Fibroblast of skin of abdomen (primary cell): ENCODE measurements at places on chromosomes 2 and 18.

- no peak for DNase-seq
Measured at GRCh38 chr2:102138331-102138730, 4.2 kb upstream of the IL1R1 start.

DNA sequence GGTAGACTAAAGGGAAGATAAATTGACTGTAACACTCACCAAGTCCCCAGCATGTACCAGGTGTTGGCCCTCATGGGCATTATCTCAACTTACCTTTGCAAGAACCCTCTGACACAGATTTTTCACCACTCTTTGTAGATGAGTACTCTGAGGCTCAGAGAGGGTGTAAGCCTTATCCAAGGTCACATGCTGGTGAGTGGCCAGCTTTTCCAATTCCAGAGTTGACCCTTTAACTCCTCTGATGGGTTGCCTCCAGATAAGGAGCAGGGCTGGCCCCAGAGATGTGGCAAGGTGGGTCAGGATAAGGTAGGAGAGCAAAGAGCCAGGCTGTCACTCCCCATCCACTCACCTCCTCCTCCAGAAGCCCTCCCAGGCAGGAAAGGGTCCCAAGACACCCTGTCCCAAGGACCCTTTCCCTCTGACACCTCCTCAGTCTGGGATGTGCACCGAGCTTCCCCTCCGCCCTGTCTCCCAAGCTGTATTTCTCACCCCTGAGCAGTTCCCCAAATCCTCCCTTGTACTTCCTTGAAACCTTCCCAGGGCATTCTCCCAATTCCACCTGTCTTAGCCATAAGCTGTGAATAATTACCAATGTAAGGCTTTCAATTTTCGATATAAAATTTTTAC is 165.9 kb downstream of the ZFP36L2 start:
- no peak for DNase-seq

- DNase-seq = no peak
Measured at GRCh38 chr2:230904856-230905447, 20.1 kb downstream of the GPR55 start.

DNA sequence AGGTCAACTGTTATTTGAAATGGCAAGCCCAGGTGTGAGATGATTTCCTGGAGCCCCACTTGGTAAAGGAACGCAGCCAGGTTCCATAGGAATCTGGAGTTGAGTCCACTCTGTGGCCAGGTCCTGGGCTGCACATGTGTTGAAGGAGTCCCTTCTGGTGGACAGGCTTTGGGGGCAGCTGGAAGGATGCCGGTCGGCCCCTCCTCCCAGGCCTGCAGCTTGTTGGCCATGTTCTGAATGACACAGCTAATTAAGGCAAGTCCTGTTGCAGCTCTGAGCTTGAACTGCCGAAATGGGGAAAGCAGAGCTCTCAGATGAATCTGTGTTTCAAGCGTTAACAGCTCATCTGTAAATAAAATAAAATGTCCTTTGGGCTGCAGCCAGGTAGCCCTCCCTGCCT is 23.8 kb downstream of the EN1 start:
- no peak for DNase-seq

- peak; percentile 49 for DNase-seq
Measured at GRCh38 chr2:85648619-85649018, 19.4 kb downstream of the SFTPB start.

GRCh38 chr2:206858687-206859329 is 80.5 kb upstream of the CPO start:
- DNase-seq = no peak

GRCh38 chr2:27217173-27218121 is at the start of gene CAD:
Gene CAD (plus strand): TSS chr2:27217369. CDS start chr2:27217552, 183 bp downstream.
- peak; percentile 84 for DNase-seq

DNA sequence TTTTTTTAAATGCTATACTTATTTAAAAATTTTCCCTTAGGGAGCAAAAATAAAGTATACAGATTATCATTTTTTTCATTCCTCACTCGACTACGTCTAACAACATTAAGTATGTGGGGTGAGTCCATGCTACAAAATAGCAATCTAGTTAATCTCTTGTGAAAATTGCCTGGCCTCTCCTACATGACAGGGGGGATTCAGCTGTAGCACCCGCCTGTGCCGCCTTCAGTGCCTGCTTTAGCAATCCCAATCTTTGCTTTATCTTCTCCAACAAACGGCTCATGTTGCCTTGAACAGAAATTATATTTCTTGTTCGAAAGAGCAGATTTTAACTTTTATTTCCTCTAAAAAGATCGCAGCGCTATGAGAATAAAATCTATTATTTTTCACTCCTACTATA is 2.4 kb upstream of the SOX11 start:
- no peak for DNase-seq

DNA sequence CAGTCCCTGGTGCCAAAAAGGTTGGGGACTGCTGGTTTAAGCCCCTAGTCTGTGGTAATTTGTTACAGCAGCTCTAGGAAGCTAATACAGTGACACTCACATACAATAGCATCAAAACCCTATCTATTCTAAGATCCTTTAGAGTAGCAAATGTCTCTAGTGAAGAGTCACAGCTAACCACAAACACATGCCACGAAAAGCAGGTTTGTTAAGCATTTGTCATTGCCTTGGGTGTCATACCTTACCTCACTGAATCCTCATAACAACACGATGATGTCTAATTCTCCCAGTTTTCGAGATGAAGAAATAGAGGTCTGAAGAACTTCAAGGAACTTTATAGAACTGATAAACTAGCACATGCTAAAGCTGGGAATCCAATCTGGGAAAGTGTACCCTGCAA is 29.6 kb upstream of the RNF152 start:
- no peak for DNase-seq

DNA sequence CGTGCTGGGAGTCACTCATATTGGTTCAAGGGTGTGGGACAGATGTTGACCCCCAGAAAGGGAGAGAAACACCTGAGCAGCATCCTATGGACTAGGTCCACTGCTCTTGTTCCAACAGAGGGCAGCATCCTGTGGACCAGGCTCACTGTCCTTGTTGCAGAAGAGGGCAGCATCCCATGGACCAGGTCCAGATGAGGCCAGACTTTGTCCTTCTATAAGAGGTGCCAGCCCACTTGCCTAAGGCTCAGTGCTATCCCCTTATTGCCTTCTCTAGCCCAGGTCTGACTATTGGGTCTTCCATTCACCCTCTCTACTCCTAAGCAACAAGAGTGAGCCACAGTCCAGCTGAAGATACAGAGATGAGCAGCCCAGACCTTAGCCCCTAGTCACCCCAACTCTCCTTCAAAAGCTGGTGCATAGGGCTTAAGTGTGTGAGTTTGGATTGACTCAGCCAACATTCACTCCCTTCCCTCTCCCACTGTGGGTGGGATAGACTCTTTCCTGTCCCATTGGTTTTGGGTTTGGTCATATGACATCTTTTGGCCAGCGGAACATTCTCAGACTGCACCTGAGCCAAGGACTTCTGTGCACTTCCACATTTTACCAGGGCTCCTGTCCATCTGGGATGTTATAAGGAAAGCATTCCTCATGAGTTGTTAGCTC is 132.4 kb upstream of the GPC1 start:
- no peak for DNase-seq

DNA sequence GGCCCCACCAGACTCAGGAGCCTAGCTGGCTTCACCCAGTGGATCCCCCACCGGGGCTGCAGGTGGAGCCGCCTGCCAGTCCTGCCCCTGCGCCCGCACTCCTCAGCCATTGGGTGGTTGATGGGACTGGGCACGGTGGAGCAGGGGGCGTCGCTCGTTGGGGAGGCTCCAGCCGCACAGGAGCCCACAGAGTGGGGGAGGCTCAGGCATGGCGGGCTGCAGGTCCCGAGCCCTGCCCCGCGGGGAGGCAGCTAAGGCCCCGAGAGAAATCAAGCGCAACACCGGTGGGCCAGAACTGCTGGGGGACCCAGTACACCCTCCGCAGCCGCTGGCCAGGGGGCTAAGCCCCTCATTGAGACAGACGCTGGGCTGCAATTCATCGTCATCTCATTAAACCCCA is 184.0 kb downstream of the SNTG2 start:
- no peak for DNase-seq

- no peak for DNase-seq
Measured at GRCh38 chr2:10345813-10346212, 43.1 kb downstream of the HPCAL1 start.

- peak; percentile 66 for DNase-seq
Measured at GRCh38 chr2:48107326-48107925, 201.1 kb upstream of the FBXO11 start.

GRCh38 chr2:20561637-20562454 is 89.1 kb downstream of the HS1BP3 start:
- peak; percentile 86 for DNase-seq

GRCh38 chr2:23630961-23631360 is 246.0 kb downstream of the KLHL29 start:
- no peak for DNase-seq

GRCh38 chr2:21633466-21633865 is 509.7 kb downstream of the TDRD15 start:
- no peak for DNase-seq

- DNase-seq = no peak
Measured at GRCh38 chr2:68907232-68907919, 36.2 kb upstream of the BMP10 start.

DNA sequence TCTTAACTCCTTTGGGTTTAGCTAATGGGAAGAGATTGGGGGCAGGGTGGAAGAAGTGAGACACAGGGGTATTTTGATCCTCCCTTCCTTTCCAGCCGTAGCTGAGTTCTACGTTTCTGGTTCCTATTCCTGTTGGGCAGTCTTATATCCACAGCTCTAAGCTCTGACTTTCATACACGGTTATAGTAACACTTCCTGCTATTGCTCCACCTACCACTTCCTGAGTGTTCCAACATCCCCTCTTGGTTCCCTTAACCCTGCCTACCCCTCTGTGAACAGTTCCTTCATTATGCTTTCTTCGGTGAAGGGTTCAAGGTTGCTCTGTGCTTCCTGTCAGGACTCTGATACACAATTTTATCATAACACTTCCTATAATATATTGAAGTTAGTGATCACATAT is 205.1 kb downstream of the DNAH7 start:
- no peak for DNase-seq

DNA sequence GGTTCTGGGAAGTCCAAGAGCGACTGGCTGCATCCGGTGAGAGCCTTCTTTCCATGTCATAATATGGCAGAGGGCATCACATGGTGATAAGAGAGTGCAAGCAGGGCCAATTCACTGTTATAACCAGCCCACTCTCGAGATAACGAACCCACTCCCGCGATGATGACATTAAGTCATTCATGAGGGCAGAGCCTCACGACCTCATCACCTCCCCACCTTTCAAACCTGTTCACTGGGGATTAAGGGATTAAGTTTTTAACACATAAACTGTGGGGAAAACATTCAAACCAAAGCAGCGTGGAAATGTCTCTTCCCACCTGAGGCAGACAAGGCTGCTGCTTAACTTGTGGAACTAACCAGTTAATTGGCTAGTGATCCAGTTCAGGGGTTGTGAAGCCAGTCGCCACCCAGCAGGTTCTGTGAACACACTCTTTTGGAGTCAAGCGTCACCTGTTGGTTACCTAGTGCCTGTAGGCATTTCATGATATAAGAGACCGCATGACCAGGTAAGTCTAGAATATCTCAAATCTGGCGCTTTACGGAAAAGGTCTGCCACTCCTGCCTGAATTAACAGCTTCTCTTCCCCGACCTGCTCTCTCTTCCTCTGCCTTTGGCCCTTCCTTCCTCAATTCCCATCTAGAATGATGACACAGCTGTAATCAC is 54.3 kb downstream of the EDAR start:
- no peak for DNase-seq

GRCh38 chr18:53883771-53884170 is 340.7 kb downstream of the MBD2 start:
- no peak for DNase-seq

DNA sequence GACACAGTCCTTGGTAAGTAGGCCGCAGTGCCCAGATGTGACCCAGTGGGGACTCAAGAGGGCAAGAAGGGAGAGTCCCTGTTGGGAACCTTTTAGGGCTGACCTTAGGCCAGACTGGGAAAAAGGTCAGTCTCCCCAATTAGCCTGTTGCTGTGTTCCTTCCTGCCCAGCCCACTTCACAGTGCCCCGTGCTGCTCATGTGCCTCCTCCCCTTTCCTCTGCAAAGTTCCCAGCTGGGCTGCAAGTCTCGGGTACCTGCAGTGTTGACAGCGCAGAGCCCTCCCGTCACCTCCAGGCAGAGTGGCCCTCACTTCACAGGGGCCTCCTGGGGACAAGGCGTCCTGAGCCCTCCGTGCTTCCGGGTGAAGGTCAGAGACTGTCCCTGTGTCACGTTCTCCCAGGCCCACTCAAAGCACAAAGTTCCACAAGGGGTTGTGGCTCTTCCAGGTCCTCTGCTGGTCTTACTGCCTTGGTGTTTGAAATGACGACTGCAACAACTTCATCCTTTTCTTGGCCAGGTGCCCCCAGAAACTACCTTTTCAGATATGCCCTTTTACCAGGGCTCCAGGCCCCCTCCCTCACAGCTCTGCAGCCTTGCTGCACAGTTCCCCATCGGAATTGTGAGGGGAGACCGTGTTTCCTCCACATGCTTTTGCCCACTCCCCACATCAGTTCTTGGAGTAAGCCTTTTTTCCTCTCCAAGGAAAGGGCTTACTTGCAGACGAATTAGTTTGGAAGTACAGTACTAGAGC is 225.8 kb downstream of the ALPK2 start:
- DNase-seq = no peak

DNA sequence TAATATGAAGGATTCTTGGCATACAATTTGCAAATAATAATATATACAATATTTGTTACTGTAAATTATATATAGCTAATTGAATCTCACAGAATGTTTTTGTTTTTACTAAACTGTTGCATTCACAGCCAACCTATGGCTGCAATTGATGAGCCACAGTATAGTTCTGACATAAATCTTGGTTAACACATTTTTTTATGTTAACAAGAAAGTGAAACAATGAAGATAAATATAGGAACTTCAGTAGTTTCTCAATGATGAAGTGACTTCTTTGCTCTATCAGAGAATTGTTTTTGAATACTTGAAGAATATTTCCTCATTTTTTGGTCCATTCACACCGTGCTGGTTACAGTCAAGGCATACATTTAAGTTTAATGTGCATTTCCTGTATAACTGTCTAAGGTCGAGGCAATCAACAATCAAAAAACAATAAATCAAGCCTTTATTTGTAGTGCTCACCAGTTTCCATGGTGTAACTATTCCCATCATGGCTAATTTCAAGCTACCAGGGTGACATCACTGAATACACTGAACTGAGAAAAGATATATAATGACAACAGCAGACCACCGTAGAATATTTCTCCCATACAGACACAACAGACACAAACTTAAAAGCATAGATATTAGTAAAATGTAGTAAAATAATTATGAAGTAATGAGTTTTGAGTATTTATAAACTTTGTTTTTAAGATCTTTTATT is 12.9 kb upstream of the ETAA1 start:
- no peak for DNase-seq
